ENCODE measurements at places on chromosomes 7 and 10.

DNA sequence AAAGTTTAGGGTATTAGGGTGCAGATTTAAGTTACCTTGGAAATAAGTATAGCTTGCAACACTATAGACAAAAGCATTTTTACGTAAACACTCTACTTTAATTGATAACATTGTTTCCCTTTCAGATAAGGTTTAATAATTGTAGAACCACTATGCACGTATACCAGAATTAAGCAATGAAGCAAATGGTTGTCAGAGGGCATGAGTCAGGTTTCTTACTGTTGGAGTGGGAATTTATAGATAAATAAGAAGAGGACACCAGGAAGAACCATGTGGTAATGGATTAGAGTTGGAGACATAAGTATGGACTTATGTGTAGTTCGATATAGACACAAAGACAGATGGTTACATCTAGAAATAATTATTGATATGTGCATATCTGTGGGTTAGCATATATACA, 355.6 kb downstream of the ETV1 start:
- no peak for DNase-seq

- no peak for DNase-seq
These were observed 24.2 kb downstream of the ITGB8 start for GRCh38 chr7:20354610-20355528.

DNA sequence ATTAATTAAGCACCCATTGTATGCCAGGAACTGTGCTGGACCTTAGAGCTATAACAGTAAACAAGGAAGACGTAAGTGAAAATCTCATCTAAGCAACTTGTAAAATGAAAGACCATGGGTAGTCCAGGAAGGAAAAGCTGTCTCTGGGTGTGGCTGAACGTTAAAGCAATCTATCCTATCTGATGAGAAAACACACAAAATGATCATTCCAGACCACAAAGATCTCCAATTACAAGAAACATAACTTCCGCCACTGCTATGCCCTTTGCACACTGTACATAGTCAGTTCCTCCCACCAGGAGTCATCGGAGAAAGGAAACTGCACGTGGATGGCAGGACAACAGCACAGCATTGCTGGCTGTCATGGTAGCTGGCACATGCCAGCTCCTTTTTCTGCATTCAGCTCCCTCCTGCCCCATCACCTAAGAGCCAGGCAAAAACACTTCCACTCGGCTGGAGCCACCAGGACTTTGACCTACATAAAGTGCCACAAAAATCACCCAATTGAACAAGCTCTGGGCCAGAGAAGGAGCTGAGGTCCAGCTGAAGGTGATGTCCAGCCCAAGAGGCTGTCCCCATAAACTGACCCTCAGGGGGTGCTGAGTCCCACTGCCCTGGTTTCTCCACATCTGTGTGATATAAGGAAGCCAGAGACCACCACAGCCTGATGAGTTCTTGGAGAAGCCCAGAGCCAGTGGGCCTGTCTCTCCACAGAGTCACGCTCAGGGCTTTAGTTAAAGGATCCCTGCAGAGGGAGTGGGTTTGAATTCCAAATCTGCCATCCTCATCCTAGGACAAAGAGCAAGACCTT, 56.4 kb downstream of the STEAP1B start:
- no peak for DNase-seq

DNA sequence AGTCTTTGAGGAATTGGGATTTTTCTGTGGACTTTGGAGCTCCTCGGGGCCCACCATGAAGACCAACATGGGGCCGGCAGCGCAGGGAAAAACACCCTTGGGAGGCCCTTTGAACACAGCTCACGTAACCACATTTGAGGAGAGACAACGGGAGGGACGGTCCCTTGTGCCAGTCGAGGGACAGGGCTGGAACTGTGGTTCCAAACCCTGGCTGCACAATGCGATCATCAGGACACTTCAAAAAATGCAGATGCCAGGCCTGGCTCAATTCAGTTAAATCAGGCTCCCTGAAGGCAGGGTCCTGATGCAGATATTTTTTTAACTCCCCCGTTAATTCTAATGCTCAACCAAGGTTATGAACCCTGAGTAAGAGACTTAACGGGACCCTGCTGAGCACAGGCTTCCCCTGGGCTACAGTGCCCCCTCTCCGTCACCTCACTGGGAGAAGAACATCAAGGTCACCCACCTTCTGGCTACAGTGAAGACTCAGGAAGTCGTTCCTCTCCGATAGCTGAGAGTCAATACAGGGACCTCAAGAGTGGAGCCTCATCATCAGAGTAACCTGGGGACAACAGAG, 30.4 kb downstream of the LYZL1 start:
- DNase-seq: no peak

GRCh38 chr7:68245688-68246087, 1249.1 kb downstream of the TYW1 start:
- DNase-seq: peak; percentile 66

GRCh38 chr7:157625973-157626742, 289.4 kb downstream of the DNAJB6 start:
- no peak for DNase-seq

- no peak for DNase-seq
These were observed 105.9 kb downstream of the ACTR3B start for GRCh38 chr7:152865461-152865860.

DNA sequence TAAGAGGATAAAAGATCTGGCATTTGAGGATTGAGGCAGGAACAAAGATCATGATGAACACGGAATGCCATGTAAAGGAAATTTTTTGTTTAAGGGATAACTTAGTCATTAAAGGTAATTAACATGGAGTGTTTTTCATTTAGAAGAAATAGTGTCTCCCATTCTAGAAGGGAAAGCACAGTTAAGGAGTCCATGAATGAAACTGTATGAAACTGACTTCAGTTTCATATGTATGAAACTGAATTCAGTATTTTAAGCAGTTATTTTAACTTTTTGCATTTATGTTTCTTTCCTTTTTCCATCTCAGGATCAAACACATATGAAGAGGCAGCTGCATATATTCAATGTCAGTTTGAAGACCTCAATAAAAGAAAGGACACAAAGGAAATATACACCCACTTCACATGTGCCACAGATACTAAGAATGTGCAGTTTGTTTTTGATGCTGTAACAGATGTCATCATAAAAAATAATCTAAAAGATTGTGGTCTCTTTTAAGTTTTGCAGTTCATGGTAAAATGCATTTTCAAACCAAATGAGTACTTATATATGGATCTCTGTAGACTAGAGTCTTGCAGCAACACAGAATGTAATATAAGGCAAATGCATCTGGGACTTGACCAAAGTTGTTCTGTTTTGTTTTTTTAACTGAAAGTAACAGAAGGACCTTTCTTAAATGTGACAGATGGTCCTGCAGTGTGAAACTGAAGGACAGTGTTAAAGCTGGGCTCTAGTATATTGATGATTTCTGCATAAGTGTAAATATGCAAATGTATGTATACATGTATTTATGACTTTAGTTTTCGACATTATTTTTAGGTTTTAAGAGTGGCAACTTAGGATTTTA, 82.6 kb downstream of the GNAI1 start:
- no peak for DNase-seq

GRCh38 chr7:158494162-158494586, 93.4 kb downstream of the PTPRN2 start:
- DNase-seq: no peak

DNA sequence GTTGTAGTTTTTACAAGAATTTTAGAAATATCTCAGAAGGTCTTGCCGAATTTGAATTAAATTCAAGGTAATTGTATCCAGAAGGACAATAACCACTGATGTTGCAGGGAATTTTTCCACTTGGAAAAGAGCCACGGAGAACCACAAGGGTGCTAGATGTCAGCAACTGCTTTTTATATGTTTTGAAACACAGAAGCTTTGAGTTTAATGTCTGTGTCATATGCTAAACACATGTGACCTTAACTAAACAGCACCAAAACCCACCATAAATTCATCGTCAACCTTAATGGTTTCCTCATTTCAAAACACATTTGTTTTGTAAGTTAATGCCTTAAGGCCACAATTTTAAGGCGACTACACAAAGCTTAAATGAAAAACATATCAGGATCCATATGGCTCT, 106.9 kb downstream of the COL28A1 start:
- DNase-seq: peak; percentile 31

GRCh38 chr7:106057962-106058927, 53.9 kb downstream of the SYPL1 start:
- DNase-seq: no peak

DNA sequence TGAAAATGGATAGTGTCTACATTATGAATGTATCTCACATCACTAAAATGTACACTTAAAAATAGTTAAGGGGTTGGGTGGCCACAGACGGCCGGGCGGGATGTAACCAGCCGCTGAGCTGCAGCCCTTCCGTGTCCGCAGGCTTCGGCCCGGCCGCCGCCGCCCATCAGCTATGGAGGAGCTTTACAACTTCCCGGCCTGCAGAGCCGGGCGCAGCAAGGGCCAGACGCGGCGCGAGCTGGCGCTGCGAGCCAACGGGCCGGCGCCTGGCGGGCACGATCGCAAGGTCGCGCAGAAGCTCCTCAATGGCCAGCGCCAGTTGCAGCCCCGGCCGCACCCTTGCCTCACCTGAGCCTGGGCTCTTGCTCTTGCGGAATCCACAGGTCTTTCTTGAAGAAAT, 69.1 kb downstream of the KMT2C start:
- no peak for DNase-seq

- DNase-seq: peak; percentile 52
These were observed 101.2 kb downstream of the RGS10 start for GRCh38 chr10:119441151-119441821.

GRCh38 chr10:110609605-110610004, 34.5 kb upstream of the RBM20 start:
- DNase-seq: no peak

DNA sequence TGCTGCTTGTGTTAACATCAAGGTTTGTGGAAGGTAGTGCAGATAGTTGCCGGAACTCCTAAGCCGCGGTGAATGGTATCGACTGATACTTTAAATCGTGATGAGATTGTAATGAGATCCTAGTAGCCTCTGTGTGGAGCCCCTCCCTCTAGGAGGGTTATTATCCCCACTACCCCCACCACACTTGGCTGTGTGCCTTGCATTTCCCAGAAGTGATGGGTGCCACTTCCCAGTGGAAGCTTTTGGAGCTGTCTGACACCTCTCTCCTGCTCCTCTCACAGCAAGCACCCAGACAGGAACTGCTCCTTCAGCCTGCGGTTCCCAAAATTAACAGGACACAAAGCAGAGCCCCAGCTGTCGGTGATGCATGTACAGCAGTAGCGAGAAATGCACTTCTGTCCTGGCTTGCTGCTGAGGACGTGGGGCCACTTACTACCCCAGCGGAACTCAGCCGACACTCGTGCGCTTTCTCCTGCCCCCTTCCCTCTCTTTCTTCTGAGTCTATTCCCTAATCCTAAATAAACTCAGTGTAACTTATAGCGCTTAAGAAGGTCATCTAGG, 52.5 kb downstream of the PRKAG2 start:
- no peak for DNase-seq

DNA sequence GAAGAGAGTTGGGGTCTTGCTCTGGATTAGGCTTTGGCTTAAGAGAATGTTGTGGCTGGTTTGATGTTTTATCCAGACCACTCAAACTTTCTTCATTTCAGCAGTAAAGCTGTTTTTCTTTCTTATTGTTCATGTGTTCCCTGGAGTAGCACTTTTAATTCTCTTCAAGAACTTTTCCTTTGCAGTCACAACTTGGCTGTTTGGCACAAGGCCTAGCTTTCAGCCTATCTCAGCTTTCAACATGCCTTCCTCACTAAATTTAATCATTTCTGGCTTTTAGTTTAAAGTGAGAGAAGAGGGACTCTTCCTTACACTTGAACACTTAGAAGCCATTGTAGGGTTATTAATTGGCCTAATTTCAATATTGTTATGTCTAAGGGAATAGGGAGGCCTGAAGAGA, 18.1 kb downstream of the CCDC126 start:
- no peak for DNase-seq

GRCh38 chr10:85967594-85967993, 399.0 kb downstream of the GRID1 start:
- DNase-seq: no peak

DNA sequence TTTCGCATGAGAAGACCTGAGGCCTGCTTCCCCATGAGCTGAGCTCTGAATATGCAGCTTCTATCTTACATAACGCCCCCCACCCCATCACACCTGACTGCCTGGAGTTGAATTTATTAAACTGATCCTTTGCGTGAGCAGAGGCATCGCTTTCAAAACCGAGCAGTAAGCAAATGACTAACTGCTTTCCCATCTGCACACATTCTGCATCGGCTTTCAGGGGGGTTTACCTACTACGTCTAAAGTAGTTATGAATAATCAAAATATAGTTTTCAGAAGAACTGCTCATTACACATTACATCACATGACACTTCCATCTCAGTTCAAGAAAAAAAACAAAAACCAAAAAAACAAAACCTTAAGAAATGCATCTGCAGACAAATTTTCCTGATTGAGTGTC, 54.7 kb upstream of the EGR2 start:
- DNase-seq: no peak

GRCh38 chr7:93055543-93056107, 62.2 kb downstream of the SAMD9 start:
- DNase-seq: no peak

- no peak for DNase-seq
These were observed 44.7 kb downstream of the RBM17 start for GRCh38 chr10:6133331-6134098.

DNA sequence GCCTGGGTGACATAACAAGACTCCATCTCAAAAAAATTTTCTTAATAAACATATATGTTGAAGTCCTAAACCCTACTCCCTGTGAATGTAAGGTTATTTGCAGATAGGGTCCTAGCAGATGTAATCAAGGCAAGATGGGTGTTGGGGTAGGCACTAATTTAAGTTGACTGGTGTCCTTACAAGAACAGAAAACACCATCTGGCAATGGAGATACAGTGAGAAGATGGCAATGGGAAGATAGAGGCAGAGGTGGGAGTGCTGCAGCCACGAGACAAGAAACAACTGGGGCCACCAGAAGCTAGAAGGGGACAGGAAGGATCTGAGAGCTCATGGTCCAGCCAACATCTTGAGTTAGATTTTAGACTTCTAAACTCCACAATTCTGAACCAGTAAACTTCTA, 606.4 kb downstream of the CNTNAP2 start:
- no peak for DNase-seq

GRCh38 chr10:36634916-36635315, 490.5 kb upstream of the ANKRD30A start:
- DNase-seq: peak; percentile 44

DNA sequence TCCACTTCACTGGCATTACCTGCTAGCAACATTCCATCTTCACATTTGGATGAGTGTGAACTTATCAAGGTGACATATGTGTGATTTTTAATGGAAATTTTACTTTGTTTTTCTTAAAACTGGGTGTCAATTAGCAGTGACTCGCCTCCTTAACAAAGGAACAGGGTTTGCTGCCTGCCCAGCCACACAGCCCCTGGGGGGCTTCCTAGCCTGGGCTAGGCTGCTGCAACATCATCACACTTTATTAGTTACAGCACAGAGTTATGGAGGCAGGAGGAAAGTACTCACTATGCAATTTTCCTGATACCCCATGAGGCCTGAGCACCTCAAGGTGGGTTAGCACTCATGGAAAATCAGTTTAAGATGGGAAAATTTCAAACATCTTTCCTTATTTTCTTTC, 861.3 kb downstream of the NRG3 start:
- DNase-seq: no peak

GRCh38 chr10:88386821-88387773, 196.0 kb downstream of the RNLS start:
- DNase-seq: no peak
